ENCODE measurements at places on chromosomes 2 and 18.

DNA sequence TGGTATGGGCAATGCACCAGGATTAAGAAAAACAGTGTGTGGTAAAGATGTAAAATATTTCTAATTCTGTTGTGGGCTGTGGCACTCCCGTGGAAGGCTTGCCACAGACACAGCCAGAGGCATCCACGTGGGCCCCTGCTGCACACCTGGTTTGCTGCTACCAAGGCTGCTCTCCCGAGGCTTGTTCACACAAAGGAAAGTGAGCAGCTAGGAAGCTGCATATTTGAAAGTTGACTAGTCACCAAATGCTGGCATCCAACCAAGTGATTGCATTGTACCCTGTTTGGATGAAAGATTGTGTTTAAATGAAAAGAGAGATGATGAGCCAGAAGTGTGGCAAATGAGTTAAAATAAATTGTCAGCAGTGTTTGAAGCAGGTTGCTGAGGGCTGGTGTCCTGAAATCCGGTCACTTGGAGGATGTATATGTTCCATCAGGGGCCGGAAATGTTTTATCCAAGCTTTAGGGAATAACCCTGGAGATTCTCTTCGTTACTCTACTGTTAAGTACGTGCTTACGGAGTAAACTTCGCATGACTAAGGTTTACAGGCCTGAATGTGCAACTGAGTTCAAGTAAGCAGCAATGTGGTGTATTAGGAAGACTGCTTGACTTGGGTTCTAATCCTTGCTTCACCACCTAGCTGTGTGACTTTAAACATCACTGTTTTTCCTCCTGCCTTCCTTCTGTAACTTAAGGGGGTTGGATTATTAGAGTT, 86.1 kb downstream of the MSH2 start:
- DNase-seq = no peak

GRCh38 chr18:76126327-76126726, 368.7 kb downstream of the ZNF516 start:
- DNase-seq = no peak

- DNase-seq = no peak
Observed at GRCh38 chr2:24501813-24502212, 10.8 kb downstream of the NCOA1 start.

GRCh38 chr2:107597507-107597906, 229.2 kb upstream of the RGPD4 start:
- DNase-seq = no peak

DNA sequence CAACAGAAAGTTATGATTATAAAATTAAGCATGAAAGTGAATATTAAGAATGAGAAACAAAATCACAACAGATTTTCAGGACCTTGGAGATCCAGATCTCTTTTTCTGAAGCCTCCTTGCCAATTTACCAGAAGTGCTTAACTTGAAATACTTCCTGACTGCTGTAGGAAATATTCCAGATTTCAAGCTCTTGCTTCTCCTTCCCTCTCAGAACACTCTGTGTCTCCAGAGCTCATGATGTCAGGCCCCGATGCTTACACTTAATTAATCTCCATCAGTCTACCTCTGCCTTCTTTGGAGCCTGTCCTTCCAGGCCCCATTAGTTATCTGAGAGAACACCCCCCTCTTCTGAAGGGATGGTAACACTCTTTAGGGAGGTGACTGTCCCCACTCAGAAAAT, 20.7 kb upstream of the NT5C1B start:
- no peak for DNase-seq

All from SK-N-SH (cell line).